LHCN-M2 (cell line): ENCODE measurements at places on chromosomes 7 and 10. TPM values are rescaled to one million over a fixed set of nuclear protein-coding genes. Genes with fewer than 3 reads are reported as not detected.

DNA sequence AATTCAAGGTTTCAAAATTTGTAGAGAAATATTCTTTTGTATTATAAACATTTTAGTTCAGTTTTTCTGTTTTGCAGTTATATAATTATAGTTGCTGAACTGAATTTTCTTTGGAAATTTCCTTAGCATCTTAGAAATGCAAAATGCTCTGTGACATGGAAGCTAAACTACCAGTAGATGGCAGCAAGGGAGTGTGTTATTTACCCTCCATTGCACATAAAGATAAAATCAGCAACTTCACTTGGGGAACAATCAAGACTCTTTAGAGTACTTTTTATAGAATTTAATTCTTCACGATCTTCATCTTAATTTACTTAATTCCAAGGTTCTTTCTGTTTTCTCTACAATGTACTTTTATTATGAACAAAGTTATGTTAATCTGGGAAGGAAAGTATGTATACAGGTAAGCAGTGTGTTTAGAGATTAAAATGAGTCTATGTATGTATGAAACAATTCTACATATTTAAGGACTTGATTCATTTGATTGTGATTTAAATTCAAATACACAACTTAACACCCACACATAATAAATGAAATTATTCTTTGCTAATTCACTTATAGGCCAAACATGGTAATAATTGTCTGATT is 404.2 kb downstream of the THSD7A start:
- peak; percentile 41 for DNase-seq

DNA sequence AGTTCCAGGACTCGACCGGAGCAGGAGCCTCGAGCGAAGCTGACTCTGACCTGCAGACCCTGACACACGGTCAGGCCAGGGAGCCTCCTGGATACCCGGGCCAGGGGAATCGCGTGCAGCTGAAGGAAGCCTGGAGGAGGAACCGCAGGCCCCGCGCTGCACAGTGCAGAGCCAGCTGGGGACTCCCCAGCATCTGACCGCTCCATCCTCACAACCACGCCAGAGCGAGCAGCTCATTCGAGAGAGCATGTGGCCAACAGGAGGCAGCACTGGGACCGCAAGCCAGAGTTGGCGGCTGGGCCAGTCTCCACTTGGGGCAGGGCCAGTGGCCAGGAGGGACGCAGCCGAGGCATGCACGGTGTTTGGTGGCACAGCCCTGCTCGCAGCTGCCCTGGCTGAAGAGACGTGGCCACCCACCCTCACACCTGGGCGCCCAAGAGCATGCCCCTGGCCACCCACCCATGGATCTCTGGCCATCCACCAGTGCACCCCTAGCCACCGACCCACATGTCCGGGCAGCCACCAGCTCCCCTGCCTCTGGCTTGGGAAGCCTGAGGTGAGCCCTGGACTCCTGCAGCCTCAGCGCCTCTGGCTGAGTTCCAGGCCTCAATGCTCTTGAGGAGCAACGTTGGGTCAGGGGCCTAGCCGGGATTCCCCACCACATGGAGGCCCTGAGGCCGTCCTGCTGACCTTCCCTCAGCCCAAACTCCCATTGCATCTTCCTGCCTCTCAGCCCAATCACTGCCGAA is 213.9 kb downstream of the ELFN1 start:
- DNase-seq, result peak; percentile 12

ASB15 gene
- total RNA-seq, result not detected in 2 replicates

DNA sequence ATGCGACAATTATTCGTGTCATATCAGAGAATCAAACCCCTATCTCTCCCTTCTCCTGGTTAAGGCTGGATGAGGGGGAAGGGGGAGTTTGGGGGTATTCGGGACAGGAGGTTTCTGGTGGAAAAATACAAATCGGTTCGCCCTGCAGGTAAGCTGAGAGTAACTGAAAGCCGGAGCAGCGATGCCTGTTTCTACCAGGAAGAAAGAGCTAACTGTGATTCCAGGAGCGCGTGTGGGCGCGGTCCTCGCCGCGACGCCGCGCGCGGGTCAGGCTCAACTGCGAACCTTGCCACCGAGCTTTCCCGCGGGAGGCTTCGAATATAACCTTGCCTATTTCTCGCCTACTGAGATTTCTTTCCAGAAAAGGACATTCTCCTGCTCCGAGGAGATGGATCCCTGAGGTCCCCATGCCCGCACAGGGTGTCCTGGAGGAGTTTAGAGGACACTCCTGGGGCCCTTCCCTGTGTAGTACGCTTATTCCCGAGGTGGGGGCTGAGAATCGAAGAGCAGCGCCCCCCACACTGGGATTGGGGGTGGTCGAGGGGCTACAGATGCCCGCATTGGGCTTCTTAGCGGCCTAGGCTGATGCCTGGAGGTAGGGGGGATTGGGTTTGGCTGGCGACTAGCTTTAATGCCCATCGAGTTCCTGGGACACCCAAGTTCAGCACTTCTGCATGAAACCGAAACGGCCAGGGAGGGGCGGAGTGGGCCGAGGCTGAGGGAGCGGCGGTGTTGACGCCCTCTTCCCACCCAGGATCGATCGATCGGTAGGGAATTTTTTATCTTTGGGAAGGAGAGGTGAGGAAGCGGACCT is 13.0 kb upstream of the DLX6 start:
- DNase-seq, result no peak

DNA sequence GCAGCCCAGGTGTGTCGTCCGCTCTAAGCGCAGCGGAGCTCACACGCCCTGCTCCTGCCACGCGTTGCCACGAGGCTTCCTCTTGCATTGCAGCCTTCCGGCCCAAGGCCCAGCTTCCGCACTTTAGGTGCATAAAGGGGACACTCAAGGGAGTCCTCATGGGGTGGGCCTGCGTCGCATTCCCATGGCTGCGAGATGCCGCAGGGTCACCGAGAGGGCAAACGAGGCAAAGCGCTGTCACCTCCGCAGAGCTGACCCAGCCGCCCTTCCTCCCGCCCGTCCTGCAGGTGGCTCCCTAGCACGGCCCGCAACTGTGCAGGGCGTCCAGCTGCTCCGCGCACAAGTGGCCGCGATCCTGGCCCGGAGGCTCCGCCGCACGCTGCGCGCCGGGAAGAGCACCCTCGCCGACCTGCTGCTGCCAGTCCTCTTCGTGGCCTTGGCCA is 283.5 kb downstream of the ABCA13 start:
- no peak for DNase-seq

ENO4 gene
- total RNA-seq, result 0.19 and 0.23 TPM in 2 replicates

DNA sequence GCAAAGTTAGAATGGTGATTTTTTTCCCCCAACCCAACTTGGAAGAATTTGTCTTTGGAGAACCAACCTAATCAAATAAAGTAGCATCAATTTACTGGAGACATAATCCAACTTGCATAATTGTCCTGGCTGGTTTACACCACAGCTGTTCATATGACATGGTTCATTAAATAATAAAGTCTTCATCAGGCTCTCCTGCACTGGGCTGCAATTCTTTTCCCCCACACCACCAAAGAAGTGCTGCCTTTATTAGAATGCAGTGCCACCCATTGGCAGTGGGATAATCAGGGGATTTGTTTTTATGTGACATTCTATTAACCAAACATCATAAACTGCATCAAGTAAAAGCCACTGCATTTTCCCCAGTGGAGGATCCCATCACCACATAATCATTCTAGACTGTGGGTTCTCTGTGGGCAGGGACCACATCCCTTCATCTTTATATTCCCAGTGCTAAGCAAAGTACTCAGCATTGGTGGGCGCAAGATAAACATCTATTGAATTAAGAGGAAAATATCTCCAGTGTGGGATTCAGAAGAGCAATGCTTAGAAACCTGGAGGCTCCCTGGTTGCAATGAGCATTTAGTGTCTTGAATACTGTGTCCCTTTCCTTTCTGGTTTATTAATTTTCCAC is 322.0 kb downstream of the KCNMA1 start:
- no peak for DNase-seq

DNA sequence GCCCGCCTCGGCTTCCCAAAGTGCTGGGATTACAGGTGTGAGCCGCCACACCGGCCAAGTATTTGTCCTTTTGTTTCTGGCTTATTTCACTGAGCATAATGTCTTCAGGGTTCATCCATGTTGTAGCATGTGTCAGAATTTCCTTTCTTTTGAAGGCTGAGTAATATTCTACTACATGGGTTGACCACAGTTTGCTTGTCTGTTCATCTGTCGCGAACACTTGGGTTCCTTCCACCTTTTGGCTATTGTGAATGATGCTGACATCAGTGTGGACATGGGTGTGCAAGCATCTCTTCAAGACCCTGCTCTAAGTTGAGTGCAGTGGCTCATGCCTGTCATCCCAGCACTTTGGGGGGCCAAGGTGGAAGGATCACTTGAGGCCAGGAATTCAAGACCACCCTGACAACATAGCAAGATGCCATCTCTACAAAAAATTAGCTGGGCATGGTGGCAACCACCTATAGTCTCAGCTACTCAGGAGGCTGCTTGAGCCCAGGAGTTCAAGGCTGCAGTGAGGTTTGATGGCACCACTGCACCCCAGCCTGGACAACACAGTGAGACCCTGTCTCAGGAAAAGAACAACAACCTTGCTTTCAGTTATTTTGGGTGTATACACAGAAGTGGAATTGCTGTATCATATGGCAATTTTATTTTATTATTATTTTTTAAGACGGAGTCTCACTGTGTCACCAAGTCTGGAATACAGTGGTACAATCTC is 17.0 kb downstream of the CHST12 start:
- no peak for DNase-seq

DNA sequence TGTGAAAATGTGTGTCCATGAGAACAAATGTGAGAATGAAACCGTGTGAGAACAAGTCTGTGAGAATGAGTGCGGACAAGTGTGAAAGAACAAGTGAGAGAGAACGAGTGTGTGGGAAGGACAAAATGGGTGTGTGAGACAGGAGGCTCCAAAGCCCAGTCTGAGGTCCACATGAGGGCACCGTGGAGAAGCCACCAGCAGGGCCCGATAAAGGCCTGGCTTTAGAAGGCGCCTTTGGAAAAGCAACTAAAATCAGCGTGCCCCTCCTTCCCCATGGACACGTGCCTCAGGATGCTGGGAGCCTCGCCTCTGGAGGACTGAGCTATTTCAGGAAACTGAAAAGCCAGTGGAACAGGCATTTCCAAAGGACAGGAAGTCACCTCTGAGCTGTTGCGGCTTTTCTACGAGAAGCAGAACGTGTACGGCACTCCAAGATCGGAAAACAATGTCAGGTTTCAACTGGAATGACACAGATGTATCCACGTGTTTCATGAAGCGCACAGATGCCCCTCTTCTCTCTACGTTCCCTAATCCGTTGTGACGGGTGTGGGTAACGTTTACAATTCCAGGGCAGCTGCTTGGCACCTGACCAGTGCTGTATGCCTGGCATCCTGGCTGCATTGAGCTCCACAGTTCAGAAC is 46.4 kb downstream of the ESYT2 start:
- DNase-seq, result peak; percentile 91

DNA sequence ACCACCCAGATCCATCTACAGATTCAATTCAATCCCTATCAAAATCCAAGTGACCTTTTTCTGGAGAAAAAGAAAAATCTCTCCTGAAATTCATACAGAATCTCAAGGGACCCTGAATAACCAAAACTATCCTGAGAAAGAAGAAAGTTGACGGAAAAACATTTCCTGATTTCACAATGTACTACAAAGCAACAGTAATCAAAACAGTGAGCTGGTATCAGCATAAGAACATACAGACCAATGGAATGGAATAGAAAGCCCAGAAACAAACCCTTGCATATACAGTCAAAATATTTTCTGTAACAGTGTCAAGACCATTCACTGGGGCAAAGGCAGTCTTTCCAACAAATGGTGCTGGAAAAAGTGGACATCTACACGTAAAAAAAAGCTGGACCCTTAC is 89.9 kb downstream of the JMJD1C start:
- peak; percentile 80 for DNase-seq

PSMG3 gene
- 89.6 and 91.1 TPM in 2 replicates for total RNA-seq

CYP3A7 gene
- 0.06 TPM in 1 of 2 replicates, not detected in the other for total RNA-seq

ATG9B gene
- total RNA-seq, result 0.06 TPM in 2 replicates

DNA sequence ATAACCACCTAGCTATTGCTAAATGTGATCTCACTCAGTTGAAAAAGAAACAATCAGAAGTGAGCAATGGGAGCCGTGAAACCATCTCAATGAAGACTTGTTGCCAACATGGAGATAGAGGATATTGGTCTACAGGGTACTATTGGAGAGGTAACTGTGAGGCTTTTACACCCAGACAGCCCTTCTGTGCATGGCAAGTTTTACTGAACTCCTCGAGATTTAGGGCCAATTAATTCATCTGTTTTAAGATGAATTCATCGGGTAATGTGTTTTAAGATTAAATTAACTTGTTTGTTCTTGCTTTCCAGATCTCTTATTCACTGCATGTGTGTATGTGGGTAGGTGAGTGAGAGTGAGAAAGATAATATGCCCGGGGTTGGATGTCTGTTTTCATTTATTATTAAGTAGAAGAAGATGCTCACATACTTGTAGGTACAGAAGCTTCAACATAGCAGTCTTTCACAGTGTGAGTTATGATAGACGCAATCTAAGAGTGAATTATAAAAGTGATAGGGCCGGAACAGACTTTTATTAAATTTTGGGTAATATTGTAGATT is 323.8 kb downstream of the EXOC4 start:
- DNase-seq, result no peak

GRCh38 chr10:28171468-28172222 is 131.2 kb downstream of the MPP7 start:
- no peak for DNase-seq

- DNase-seq, result peak; percentile 14
These were observed 129.7 kb downstream of the SEMA3E start for GRCh38 chr7:83519240-83519639.

GRCh38 chr7:21542891-21543527 is at the start of gene DNAH11:
DNAH11 (plus strand) TSS chr7:21543039; CDS start chr7:21543246, 207 bp downstream.
- DNase-seq, result no peak

DNA sequence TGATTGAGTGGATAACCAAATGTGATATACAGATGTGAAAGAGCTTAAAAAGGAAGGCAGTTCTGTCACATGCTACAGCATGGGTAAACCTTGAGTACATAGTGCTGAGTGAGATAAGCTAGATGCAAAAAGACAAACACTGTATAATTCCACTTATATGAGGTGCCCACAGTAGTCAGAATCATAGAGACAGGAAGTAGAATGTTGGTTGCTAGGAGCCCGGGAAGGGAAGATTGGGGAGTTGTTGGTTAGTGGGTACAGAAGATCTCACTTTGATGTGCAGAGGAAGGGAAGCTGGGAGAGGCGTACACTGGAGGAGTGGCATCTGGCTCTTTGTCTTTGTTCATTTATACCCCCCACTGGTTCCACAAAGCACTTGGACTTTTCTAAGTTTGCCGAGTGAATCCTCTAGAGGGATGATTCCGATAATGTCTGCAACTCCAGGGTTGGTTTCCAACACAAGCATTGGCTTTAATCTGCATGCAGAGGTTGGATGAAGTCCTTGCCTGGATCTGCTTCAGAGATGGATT is 39.5 kb downstream of the TSPAN14 start:
- peak; percentile 94 for DNase-seq

DNA sequence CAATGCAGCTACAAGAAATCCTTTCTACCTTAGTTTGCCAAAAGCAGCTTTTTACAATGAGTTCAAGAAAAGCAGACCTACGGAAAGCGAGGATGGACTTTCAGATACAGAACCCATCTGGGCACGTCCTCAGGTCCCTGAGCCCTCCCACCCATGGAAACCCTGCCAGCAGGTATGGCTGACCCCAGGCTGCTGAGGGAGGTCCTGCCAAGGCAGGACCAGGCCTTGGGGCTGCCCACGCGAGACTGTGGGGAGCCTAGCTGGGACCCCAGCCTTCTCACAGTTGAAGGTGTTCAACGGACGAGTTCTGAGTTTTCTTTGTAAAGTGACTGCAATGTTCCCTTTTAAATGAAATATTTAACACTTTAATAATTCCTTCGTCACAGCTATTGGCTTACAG is 245.0 kb downstream of the MGMT start:
- no peak for DNase-seq

FAM25A gene
- total RNA-seq, result not detected in 2 replicates

SFXN2 gene
- 2.2 and 3.4 TPM in 2 replicates for total RNA-seq

- DNase-seq, result no peak
These were observed 65.7 kb upstream of the STRIP2 start for GRCh38 chr7:129368389-129368986.

GRCh38 chr7:36459236-36459960 is 69.7 kb downstream of the ANLN start:
- no peak for DNase-seq
